T-helper 1 cell (primary cell): ENCODE measurements at places on chromosomes 2 and 18.
A peak's percentile ranks its signal among the peaks of the same experiment; 100 is the strongest.

DNA sequence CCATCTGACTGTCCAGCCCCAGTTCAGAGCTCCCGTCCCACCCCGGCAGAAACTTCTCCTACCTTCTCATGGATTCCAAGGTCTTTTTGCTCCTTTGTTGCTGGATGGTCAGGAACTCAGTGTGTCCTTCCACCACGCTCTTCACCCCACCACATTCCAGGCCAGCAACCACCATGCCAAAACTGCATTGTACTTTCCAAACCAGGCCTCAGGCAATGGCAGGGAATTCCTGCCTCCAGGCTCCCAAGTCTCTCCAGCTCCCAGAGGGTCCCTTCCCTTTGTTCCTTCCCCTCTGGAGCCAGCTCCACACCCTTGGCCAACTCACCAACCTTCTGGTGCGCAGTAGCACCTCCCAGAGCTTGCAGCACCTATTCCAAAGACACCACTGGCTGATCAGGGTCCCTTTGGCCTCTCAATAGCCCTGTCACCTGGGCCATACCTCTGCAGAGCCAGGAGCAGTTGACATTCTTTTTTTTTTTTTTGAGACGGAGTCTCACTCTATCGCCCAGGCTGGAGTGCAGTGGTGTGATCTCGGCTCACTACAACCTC lies 8.1 kb downstream of the CHMP1B start:
- DNase-seq, result no peak

- DNase-seq, result no peak
Observed at GRCh38 chr2:25856377-25856776, 21.9 kb downstream of the ASXL2 start.

DNA sequence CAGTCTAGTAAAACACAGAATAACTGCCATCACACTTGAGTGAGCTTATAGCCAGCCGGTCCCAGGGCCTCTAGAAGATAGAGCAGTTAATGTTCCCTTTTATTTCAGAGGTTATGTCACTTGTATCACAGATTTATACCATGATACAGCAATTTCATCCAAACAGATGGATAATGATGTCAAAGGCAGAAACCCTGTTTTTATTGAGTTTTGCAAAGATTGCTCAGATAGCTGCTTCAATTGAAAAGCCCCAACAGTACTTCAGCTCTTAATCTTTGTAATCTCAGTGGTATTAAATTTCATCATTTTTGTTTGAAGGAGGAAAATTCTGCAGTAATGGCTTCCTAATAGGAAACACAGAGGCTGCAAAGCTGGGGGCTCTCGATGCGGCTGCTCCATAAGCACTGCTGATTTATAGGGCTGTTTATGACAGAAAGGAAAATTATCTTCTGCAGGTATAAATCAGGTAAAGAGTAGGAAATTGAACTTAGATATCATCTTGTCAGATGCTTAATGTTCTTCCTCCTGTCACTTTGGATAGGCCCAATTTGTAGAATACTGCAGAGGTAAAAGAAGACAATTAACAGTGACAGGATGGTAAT lies 112.3 kb downstream of the LNPK start:
- no peak for DNase-seq

DNA sequence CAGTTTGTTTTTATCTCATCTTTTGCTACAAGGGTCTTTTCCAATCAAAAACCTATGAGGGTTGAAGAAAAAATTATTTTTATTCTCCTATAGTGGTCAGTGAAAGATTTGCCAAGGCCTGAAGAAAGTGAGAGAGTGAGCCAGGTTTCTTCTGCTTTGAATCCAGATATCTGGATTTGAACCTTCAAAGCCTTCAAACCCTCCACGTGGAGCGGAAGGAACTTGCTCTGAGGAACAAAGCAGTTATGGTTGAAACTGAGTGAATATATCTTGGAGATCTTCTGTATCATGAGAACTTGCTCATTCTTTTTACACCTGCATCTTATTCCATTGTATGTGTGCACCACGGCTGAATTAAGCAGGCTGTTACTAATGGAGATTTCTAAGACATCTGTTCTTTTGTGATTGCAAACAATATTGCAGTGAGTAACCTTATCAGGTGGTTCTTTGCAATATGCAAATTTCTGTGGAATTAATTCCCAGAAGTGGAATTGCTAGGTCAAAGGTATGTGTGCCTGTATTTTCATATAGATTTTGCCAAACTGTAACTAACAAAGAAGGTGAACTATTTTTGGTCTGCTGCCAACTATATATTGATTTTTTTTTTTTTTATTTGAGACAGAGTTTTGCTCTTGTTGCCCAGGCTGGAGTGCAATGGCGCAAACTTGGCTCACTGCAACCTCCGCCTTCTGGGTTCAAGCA lies 147.9 kb downstream of the B3GNT2 start:
- no peak for DNase-seq

DNA sequence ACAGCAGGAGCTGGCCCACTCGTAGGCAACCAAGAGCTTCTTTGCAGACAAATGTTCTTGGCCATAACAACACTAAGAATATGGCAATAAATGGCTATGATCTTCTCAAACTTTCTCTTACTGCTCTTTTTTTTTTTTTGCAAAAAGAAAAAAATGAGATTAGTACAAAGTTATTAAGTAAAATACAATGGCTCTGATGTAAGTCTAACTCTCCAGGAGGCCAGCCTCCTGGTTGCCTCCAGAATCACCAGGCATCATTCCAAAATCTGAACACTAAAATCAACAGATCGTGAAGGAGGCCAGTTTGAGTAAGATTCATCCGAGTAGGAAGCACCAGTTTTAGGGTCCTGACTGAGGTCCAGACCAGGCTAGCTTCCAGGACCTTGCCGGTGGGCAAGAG lies 20.8 kb upstream of the FIGN start:
- no peak for DNase-seq

GRCh38 chr2:85938456-85938855 lies 49.7 kb upstream of the ST3GAL5 start:
- no peak for DNase-seq

- DNase-seq, result no peak
Observed at GRCh38 chr2:132473174-132473883, 56.7 kb downstream of the GPR39 start.

DNA sequence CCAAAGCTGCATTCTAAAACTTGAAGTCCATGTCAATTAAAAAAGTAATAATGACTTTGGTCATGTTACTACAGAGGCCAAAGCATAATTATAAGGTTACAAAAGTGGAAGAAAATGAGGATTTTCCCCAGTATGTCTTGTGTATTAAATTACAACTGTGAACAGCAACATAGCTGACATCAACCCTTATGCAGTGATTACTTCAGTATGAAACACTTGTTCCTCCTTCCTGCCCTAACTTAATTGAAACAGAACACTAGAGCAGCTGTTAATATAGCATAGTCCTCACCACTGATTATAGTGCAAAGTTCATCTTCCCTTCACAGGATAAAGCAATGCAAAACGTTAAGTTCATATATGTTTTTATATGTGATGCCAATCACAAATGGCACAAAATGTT lies 29.9 kb downstream of the EPB41L3 start:
- no peak for DNase-seq

DNA sequence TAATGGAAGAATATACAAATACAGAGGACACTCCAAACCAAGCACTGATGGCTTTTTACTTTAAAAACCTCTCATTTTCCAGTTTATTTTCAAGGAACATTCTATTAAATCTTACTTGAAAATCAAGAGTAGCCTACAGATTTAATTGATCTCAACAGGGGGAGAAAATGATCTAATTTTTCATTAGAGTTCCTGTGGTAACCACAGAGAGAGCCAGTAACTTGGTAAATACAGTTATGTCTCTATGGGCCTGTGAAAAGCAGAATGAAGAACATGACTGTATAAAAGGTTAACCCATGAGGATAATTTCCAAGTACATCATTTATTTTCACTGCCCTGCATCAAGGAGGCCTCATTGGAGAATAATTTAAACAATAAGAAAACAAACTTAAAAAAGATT lies 39.8 kb upstream of the ITPRID2 start:
- DNase-seq, result no peak

DNA sequence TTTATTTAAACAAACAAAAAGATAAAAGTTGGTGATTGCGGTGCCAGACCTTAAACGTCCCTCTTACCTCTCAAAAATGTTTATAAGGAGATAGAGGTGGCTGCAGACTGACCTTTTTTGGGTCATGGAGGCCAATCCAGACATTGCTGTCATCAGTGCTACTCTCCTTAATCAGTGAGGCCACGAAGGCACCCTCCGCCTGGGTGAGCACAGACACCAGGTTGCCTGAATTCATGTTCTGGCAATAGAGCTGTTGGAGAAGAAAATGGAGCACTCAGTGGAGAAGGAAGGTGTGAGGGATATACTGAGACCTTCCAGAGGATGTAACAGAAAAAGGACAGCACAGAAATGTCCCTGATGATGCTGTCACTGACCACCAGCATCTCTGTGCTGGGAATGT lies 1.5 kb downstream of the REG1B start:
- no peak for DNase-seq

DNA sequence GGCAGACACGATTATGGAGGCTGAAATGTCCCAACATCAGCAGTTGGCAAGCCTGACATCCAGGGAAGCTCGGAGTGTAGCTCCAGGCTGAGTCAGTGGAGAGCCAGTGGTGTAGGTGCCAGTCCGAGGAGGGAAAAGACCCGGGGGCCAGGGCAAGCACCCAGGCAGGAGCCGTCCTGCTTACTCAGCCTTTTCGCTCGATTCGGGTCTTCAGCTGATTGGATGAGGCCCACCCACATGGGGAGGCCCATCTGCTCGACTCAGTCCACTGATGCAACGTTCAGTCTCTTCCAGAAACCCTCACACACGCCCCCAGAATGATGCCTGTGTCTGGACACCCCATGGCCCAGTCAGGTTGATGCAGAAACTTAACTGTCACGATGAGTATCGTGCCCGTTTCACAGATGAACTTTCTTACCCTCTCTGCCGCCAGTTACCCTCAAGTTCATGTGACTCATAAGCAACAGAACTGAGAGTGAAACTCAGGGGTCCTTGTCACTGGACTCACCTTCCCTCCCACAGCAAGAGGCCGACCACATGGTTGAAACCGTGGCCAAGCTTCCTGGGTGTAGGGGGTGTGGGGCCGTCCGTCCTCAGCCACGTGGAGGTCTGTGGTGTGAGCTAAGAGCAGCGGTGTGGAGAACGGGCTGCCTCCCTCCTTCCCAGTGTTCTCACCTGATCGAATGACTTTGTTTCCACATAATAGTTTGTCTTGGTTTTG lies 197.4 kb upstream of the HDAC4 start:
- no peak for DNase-seq

GRCh38 chr2:191740016-191740419 lies 62.1 kb downstream of the NABP1 start:
- DNase-seq, result no peak

GRCh38 chr18:74598350-74599001 lies 806 bp downstream of the ZNF407 start:
- peak; percentile 33 for DNase-seq

- no peak for DNase-seq
Observed at GRCh38 chr2:141766225-141766624, 364.6 kb downstream of the LRP1B start.

GRCh38 chr2:225814554-225814953 lies 415.0 kb downstream of the NYAP2 start:
- no peak for DNase-seq

DNA sequence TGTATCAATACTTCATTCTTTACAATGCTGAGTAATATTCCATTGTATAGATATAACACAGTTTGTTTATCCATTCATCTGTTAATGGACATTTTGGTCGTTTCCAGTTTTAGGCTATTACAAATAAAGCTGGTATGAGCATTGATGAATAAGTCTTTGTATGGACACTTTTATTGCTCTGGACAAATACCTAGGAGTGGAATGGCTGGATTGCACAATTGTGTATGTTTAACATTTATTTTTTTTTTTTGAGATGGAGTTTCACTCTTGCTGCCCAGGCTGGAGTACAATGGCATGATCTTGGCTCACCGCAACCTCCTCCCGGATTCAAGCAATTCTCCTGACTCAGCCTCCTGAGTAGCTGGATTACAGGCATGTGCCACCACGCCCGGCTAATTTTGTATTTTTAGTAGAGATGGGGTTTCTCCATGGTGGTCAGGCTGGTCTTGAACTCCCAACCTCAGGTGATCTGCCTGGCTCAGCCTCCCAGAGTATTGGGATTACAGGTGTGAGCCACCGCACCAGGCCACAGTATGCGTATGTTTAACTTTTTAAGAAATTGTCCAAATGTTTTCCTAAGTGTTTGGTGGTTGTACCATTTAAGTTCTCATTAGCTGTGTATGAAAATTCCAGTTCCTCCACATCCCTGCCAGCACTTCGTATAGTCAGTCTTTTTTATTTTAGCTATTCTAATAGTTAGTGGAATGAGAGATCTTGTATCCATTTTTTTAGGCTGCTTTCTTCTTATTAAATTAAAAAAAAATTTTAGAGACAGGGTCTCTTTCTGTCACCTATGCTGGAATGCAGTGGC lies 194.9 kb upstream of the HAAO start:
- DNase-seq, result no peak

GRCh38 chr2:153386481-153386897 lies 92.1 kb downstream of the RPRM start:
- DNase-seq, result no peak

- no peak for DNase-seq
Observed at GRCh38 chr18:78595453-78595852, 384.2 kb upstream of the SALL3 start.

- DNase-seq, result no peak
Observed at GRCh38 chr2:48397846-48398245, 132.1 kb upstream of the STON1 start.

DNA sequence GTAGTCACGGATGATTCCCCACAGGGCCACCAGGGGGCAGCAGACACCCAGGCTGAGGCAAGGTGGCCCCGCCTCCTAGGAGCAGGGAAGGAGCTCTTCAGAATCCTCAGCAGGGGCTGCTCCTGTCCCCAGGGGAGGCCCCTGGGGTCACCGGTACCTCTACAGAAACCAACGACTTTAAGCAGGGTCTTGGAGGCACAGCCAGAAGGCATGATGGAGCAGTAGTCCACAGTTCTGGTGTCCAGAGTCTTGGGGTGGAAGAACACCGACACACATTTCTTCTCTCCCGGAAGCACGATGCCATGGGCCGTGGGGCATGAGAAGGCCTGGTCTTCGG lies 11.5 kb downstream of the CFAP65 start:
- peak; percentile 60 for DNase-seq
